Mucosa of gallbladder (tissue), 1 donor: ENCODE measurements at places on chromosomes 16 and 17.

GRCh38 chr16:58269526-58269925, 25.3 kb downstream of the PRSS54 start:
- DNase-seq: no peak

DNA sequence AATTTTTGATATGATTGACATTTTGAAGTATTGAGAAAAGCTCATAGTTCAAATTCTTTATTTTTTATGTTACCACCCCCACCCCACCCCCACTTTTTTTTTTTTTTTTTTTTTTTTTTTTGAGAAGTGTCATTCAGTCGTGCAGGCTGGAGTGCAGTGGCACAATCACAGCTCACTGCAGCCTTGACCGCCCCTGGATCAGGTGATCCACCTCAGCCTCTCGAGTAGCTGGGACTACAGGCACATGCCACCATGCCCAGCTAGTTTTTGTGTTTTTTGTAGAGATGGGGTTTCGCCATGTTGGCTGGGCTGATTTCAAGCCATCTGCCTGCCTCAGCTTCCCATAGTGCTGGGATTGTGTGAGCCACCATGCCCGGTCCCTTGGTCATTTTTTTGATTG, 7.4 kb downstream of the TAF15 start:
- no peak for DNase-seq

GRCh38 chr16:67996666-67997065, 2.6 kb downstream of the DPEP2 start:
- no peak for DNase-seq

DNA sequence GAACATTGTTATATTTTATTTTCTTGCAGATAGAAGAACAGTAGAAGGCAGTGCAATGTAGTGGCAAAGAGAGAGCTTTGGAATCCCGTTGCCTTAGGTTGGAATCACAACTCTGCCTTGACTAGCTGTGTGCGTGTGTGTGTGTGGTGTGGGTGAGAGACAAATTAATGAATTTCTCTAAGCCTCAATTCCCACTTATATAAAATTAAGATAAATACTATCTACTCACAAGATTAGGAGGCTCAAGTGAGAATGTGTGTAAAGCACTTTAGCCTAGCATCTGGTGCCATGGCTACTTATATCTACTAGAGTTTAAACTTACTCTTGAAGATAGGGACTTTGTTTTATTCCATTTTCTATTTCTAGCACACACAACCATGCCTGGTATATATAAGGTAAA, 12.8 kb downstream of the CPD start:
- no peak for DNase-seq

DNA sequence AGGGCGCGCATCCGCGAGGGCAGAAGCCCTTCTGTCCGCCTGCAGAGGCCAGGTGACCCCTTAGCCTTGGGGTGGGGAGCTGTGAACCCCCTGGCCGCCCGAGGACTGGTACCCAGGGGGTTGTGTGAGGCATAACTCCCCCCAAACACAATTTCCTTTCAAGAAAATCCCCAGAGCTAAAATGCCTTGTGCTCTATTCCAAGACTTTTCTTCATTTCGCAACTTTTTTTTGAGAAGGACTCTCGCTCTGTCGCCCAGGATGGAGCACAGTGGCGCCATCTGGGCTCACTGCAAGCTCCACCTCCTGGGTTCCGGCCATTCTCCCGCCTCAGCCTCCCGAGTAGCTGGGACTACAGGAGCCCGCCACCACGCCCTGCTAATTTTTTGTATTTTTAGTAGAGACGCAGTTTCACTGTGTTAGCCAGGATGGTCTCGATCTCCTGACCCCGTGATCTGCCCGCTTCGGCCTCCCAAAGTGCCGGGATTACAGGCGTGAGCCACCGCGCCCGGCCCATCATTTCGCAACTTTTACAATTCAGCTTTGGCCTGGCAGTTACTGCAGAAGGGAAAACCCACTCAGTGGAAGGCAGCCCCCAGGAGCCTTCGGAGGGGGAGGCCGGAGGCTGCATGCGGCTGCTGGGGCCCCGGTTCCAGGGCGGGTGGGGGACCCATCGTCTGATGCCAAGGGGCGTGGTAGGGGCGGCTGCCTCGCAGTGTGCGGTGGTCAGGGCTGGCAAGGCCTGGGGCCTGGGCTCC, 963 bp upstream of the APRT start:
- DNase-seq: no peak

- DNase-seq: no peak
Measured at GRCh38 chr17:80997424-80998117, 5.9 kb downstream of the CHMP6 start.

DNA sequence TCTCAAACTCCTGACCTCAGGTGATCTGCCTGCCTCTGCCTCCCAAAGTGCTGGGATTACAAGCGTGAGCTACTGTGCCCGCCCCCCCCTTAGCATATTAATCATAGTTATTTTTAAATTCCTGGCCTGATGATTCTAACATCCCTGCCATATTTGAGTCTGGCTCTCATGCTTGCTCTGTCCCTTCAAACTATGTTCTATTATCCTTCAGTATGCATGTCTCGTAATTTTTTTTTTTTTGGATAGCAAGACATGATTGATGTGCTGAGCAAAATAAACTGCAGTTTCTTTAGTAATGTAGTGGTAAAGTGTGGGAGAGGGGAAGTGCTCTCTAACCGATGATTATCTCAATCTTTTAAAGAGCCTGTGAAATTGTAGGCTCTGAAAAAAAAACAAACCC, 34.3 kb upstream of the TMEM92 start:
- no peak for DNase-seq

DNA sequence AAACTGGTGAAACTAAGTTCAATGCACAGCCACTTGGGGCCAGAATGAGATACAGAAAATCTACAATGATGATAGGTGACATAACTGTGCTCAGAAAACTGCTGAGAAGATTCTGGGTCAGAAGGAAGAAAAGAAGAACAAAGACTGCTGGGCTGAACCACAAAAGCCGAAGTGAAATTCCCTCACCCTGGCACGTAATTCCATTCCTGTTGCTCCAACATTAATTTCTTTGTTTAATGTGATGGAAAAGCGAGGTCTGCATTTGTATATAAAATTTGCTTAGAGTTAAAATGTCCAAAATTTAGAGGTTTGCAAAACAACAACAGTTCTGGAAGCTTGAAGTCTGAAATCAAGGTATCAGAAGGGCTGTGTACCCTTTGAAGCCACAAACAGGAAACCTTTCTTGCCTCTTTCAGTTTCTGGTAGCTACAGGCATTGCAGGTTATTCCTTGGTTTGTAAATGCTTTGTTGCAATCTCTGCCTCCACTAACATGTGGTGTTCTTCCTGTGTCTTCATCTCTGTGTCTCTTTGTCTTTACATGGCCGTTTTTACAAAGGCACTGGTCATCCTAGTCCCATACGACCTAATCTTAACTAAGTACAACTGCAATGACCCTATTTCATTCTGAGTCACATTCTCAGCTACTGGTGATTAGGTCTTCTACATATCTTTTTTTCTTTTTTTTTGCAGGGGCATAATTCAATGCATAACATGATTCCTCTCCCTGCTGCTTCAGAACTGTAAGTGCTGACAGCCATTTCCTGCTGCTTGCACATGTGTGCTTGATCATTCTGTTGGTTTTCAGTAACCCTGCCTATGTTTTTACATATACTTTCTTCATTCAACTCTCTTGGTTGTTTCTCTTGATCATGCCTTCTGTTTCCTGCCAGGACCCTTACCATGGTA, 603.0 kb upstream of the CDH8 start:
- DNase-seq: no peak

DNA sequence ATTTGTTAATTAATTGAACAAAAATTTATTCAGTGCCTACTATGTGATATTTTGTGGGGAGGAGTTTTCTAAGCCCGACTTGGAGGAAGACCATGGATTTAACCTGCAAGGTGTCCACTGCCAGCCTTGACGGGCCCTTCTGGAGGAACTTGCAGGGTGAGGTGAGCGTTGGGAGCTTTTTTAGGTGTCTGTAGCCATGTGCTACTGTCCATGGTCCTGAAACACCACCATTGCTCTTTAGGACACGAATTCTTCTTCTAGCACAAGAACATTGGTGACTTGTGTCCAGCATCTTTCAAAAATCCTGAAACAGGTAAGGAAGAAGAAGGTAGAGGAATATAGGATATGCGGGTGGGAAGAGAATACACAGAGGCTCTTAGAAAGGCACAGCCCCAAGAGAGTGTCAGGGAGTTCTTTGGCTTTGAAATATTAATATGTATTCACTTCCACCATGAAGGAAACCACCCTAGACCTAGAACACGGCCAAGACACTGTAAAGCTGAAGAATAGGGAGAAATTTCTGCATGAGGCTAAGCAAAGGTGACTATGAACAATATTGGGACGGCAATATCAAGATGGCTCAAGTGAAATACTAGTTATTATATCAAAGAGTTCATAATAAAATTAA, 27.9 kb upstream of the OR4D1 start:
- DNase-seq: peak; percentile 67

GRCh38 chr16:47734081-47734857, 273.1 kb downstream of the PHKB start:
- no peak for DNase-seq

DNA sequence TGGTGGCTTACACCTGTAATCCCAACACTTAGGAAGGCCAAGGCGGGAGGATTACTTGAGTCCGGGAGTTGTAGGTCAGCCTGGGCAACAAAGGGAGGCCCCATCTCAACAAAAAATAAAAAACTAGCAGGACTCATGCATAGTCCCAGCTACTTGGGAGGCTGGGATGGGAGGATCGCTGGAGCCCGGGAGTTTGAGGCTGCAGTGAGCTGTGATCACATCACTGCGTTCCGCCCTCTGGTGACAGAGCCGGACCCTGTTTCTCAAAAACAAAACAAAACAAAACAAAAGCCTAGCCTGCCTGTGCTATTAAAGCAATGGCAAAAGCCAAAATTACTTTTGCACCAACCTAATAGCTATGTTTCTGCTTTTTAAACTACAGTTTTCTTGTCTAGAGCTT, 1.5 kb downstream of the FCSK start:
- DNase-seq: no peak

- no peak for DNase-seq
Measured at GRCh38 chr16:79339863-79340262, 260.7 kb downstream of the MAF start.

- DNase-seq: no peak
Measured at GRCh38 chr17:7460850-7461660, 16.2 kb downstream of the CHRNB1 start.

DNA sequence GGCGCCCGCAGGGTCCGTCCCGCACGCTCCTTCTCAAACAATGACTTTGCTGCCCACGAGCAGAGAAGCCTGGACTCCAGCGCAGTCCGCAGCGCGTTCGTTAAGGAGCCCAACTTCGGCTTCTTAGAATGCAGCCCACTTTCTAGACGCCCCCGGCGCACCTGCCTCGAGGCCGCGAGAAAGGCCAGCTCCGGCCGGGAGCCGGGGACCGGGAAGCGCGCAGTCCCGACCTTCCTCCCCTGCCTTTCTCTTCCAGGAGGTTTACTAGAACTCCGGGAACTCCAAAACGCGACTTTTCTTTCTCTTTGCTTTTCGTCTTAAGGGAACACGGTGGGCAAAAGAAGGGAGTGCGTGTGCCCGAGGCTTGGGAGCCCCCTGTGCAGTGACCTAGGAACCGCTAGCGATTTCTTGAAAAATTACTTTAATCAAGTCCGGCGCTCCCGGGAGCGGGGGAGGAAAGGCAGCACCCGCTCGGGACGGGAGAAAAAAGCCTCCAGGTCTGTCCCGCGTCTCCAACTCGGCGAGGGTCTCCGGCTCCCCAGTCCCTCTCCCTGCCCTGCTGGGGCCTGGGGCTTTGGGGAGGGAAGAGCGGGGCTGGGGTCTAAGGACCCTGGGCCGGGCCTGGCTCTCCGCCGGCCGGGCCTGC, 2.6 kb downstream of the HNF1B start:
- DNase-seq: no peak

DNA sequence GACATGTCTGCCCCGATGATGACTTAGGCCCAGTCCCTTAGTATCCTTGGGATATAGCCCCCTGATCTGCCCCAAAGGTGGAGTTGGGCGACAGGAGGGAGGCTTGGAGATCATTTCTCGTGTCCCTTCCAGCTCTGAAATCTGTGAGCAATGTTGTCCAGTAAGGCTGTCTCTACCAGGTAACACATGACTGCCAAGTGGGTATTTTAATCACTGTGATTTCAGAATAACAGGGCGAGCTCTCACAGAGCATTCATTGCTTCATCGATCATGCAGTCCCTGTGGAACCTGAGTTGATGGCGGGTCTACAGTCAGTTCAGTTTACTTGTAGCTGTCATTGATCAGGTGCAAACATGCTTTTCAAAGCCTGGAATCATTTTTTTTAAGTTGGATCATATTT, 39.2 kb downstream of the KSR1 start:
- no peak for DNase-seq

DNA sequence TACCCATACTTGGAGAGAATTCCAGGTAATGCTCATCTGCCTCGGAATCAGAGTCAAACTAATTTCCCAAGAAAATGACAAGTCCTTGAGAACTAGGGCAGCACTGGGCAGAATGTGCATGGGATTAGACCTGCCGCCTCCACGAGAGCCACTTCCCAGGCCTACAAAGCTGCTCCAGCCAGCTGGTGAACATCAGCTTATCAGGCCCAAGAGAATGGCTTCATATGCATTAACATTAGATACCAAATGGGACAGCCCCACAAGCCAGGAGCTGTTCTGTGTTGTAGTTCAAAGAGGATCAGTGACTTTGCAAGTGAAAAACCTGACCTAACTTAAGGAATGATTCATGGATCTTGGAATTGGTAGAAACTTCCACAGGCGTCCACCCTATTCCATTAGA, 203.3 kb downstream of the CYLD start:
- DNase-seq: no peak

DNA sequence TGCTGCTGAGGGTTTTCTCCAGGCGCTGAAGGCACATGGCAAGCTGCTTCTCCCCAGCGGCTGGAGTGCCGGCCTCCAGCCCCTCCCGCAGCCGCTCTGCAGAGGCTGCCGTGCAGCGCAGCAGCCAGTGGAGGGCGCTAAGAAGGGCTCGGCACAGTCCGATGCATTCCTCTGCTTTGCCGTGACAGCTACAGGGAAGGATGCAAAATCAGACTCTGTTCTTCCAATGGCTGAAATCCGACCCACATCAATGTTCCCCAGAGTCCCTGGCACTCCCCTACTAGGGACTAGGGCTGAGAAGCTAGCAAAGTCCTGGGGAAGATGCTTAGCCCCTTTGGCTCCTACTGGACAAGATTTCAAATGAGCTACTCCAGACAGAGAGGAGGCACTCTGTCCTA, 19.0 kb downstream of the MED24 start:
- DNase-seq: no peak

- no peak for DNase-seq
Measured at GRCh38 chr17:71987634-71988033, 133.2 kb upstream of the SOX9 start.

GRCh38 chr16:70395345-70395901, 43.5 kb downstream of the ST3GAL2 start:
- DNase-seq: peak; percentile 58

DNA sequence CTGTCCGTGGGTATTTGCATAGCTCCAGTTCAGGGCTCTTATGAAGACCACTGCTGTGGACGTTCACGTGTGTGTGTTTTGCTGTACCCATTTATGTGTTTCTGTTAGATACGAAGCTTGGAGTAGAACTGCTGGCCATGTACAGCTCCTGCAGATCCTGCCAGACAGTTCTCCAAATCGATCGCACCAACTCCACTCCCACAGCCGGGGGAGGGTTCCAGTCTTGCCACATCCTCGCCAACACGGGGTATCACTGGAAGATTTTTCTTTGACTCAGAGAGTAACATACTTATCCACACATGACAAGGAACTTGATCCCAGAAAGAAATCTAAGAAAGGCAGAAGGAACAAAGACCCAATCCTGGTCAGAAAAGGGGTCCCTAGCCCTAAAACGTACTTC, 37.4 kb downstream of the TMEM186 start:
- no peak for DNase-seq

- no peak for DNase-seq
Measured at GRCh38 chr17:62859146-62859545, 51.0 kb upstream of the MARCHF10 start.
